Glutamatergic neuron (in vitro differentiated cells): ENCODE measurements at places on chromosomes 7 and 10.

GRCh38 chr7:132291481-132291880 lies 284.8 kb downstream of the PLXNA4 start:
- H3K4me3 ChIP-seq: no peak overlapping the region
- peaks cover 6% of the 10 kb centered on the region for H3K27me3 ChIP-seq

GRCh38 chr10:128095753-128096469 lies 30.3 kb downstream of the MKI67 start:
- no peaks in the 10 kb centered on the region for H3K27me3 ChIP-seq
- peaks cover 3% of the 10 kb centered on the region for H3K4me1 ChIP-seq
- H3K36me3 ChIP-seq: no peaks in the 10 kb centered on the region
- H3K4me3 ChIP-seq: no peak overlapping the region
- DNase-seq: no peak

- peaks cover 20% of the 10 kb centered on the region for H3K4me1 ChIP-seq
- peak overlapping the region; percentile 65 for H3K27ac ChIP-seq
- H3K36me3 ChIP-seq: no peaks in the 10 kb centered on the region
These were observed 65.7 kb downstream of the TSPAN12 start for GRCh38 chr7:120792091-120792860.

- H3K27me3 ChIP-seq: no peaks in the 10 kb centered on the region
- H3K27ac ChIP-seq: no peak overlapping the region
- DNase-seq: no peak
- no peak overlapping the region for H3K4me3 ChIP-seq
These were observed 110.6 kb downstream of the AUTS2 start for GRCh38 chr7:69708857-69709256.

- no peaks in the 10 kb centered on the region for H3K4me1 ChIP-seq
- H3K27ac ChIP-seq: no peak overlapping the region
- H3K4me3 ChIP-seq: no peak overlapping the region
- no peaks in the 10 kb centered on the region for H3K36me3 ChIP-seq
These were observed 21.0 kb upstream of the CCDC71L start for GRCh38 chr7:106681815-106682495.

- H3K4me3 ChIP-seq: no peak overlapping the region
- no peak for DNase-seq
- H3K36me3 ChIP-seq: peaks cover 15% of the 10 kb centered on the region
- peaks cover 5% of the 10 kb centered on the region for H3K27me3 ChIP-seq
- no peak overlapping the region for H3K27ac ChIP-seq
- H3K4me1 ChIP-seq: no peaks in the 10 kb centered on the region
These were observed 93.8 kb downstream of the ADAM12 start for GRCh38 chr10:126294451-126294850.

- H3K27ac ChIP-seq: no peak overlapping the region
- H3K36me3 ChIP-seq: peaks cover 5% of the 10 kb centered on the region
- H3K4me1 ChIP-seq: peaks cover 4% of the 10 kb centered on the region
- H3K4me3 ChIP-seq: no peak overlapping the region
- no peaks in the 10 kb centered on the region for H3K27me3 ChIP-seq
These were observed 85.6 kb upstream of the IMMP2L start for GRCh38 chr7:111647881-111648280.

GRCh38 chr10:9668411-9668810 lies 1349.3 kb upstream of the CELF2 start:
- H3K4me3 ChIP-seq: no peak overlapping the region
- H3K36me3 ChIP-seq: no peaks in the 10 kb centered on the region
- no peak for DNase-seq
- H3K27ac ChIP-seq: no peak overlapping the region
- peaks cover 27% of the 10 kb centered on the region for H3K4me1 ChIP-seq

GRCh38 chr7:46772776-46773175 lies 809.1 kb downstream of the TNS3 start:
- DNase-seq: no peak
- peaks cover 7% of the 10 kb centered on the region for H3K36me3 ChIP-seq
- no peaks in the 10 kb centered on the region for H3K27me3 ChIP-seq
- peaks cover 7% of the 10 kb centered on the region for H3K4me1 ChIP-seq
- no peak overlapping the region for H3K4me3 ChIP-seq

GRCh38 chr7:39609113-39609934 lies 14.0 kb upstream of the RALA start:
- peak; percentile 53 for DNase-seq
- peaks cover 4% of the 10 kb centered on the region for H3K27me3 ChIP-seq
- peak overlapping the region; percentile 67 for H3K4me3 ChIP-seq
- H3K36me3 ChIP-seq: no peaks in the 10 kb centered on the region

- peaks cover 6% of the 10 kb centered on the region for H3K36me3 ChIP-seq
- DNase-seq: no peak
- no peaks in the 10 kb centered on the region for H3K4me1 ChIP-seq
- no peak overlapping the region for H3K27ac ChIP-seq
- no peak overlapping the region for H3K4me3 ChIP-seq
These were observed 42.1 kb downstream of the CYP51A1 start for GRCh38 chr7:92092210-92092609.

- DNase-seq: no peak
- H3K27me3 ChIP-seq: no peaks in the 10 kb centered on the region
- no peak overlapping the region for H3K27ac ChIP-seq
- H3K4me1 ChIP-seq: no peaks in the 10 kb centered on the region
These were observed 8.8 kb downstream of the ARID5B start for GRCh38 chr10:61910226-61910805.
